T-cell (primary cell): ENCODE measurements at places on chromosomes 12 and 14. TPM values are rescaled to one million over a fixed set of nuclear protein-coding genes. Genes with fewer than 3 reads are reported as not detected.
A peak's percentile ranks its signal among the peaks of the same experiment; 100 is the strongest.

GRCh38 chr14:60977847-60978246 lies 3.0 kb downstream of the TRMT5 start:
- DNase-seq: no peak

DNA sequence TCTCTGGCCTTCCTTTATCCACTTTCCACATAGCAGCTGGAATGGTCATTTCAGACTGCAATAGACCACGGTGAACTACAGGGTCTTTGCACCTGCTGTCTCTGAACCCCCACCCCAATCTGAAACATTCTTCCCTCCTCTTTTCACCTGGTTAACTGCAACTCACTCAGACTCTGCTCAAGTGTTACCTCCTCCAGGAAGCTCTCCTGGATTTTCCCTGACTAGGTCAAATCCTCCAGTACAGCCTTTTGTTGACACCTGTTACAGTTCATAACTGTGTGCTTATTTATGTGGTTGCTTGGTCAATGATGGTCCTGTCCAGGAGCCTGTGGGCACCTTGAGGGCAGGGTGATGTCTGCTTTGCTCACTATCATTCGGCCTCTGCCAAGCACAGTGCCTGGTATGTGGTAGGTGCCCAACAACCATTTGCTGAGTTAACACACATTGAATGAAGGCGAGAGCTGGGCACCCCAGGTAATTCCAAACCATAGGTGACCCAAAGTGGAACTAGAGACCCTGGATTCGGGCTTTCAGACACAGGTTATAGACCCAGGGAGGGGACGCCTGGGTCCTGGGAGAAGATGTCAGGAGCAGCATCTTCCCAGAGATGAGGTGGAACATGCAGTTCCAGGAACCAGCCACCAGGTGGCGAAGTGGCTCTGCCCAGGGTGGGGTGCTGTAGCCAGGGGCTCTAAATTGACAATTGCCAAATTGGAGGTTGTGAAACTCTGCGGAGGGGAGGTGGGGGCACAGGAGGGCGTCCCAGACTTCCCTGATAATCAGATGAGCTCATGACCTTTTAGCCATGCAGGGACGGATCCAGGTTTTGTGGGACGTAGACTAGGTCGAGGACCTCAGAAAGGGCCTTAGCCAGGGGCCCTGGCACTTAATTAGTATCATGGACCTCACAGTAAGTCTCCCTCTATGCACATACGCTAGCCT lies 28.1 kb downstream of the TRPV4 start:
- peak; percentile 45 for DNase-seq

The PRH2 gene
- total RNA-seq: not detected

The PRPF40B gene
- total RNA-seq: 16.6 TPM

The EIF2S3B gene
- 0.63 TPM for total RNA-seq
